ENCODE measurements at places on chromosomes 2 and 18. TPM values are rescaled to one million over a fixed set of nuclear protein-coding genes. Genes with fewer than 3 reads are reported as not detected.

Gene GALR1
- not detected for total RNA-seq

Gene EFHD1
- total RNA-seq, result 0.17 TPM

Gene SLC23A3
- 2.9 TPM for total RNA-seq

Gene THSD7B
- total RNA-seq, result not detected

Gene CAPN13
- not detected for total RNA-seq

Gene MEP1B
- not detected for total RNA-seq

Gene SALL3
- not detected for total RNA-seq

Gene WDPCP
- total RNA-seq, result 7.8 TPM

Gene SCTR
- total RNA-seq, result not detected

Gene CFAP65
- not detected for total RNA-seq

Gene SCN7A
- total RNA-seq, result not detected

Gene HES6
- 6.0 TPM for total RNA-seq

Gene REEP1
- 0.25 TPM for total RNA-seq

Gene CNDP1
- total RNA-seq, result not detected

Gene TRIM43
- not detected for total RNA-seq

Gene TDRD15
- total RNA-seq, result not detected

Gene TNFAIP6
- not detected for total RNA-seq

Gene ME2
- total RNA-seq, result 131 TPM

Gene FBXO41
- total RNA-seq, result 39.4 TPM

Gene COLEC12
- total RNA-seq, result not detected

Gene UPP2
- not detected for total RNA-seq

Gene ZNF804A
- total RNA-seq, result not detected

Gene PREB
- 72.0 TPM for total RNA-seq

Gene SERPINB5
- total RNA-seq, result not detected

Gene C2orf78
- total RNA-seq, result not detected

Gene CRYGD
- not detected for total RNA-seq

Gene IMMT
- 153 TPM for total RNA-seq

Gene PTH2R
- total RNA-seq, result 0.08 TPM

Gene BOD1L2
- total RNA-seq, result not detected

Gene HSPE1
- total RNA-seq, result 516 TPM

Gene CDH7
- total RNA-seq, result not detected

Gene UGT1A10
- not detected for total RNA-seq

Gene RDH14
- 18.6 TPM for total RNA-seq

Gene SCYGR8
- total RNA-seq, result not detected

Gene AFF3
- total RNA-seq, result 1.1 TPM

Gene SPATS2L
- 14.1 TPM for total RNA-seq

Gene SERPINB4
- not detected for total RNA-seq

Gene ALPP
- total RNA-seq, result not detected

Gene POTEF
- not detected for total RNA-seq

Gene ABCB11
- total RNA-seq, result not detected

Gene ADRA2B
- total RNA-seq, result 0.25 TPM

Gene RAB17
- total RNA-seq, result not detected

Gene GFPT1
- 35.8 TPM for total RNA-seq

Gene VAMP8
- total RNA-seq, result 96.8 TPM

Gene C2orf80
- not detected for total RNA-seq

Gene ZSCAN30
- 11.3 TPM for total RNA-seq

Gene ATP6V1B1
- not detected for total RNA-seq

Gene FEV
- total RNA-seq, result not detected

Gene PSD4
- 224 TPM for total RNA-seq

Gene ARHGAP25
- 64.0 TPM for total RNA-seq

Gene ELOA2
- total RNA-seq, result not detected

Gene MYCN
- not detected for total RNA-seq

Data from activated CD8-positive, alpha-beta memory T cell treated with anti-CD3 and anti-CD28 coated beads for 36 hours (primary cell).